Skin of body (tissue), 3 donors: ENCODE measurements at places on chromosomes 2 and 18.
A peak's percentile ranks its signal among the peaks of the same experiment; 100 is the strongest.

- DNase-seq, result no peak
Observed at GRCh38 chr2:167767830-167768229, 479.6 kb downstream of the STK39 start.

- no peak for DNase-seq
Observed at GRCh38 chr2:168167511-168168263, 79.7 kb downstream of the STK39 start.

- DNase-seq, result no peak
Observed at GRCh38 chr2:61774351-61774750, 79.5 kb downstream of the FAM161A start.

- DNase-seq, result no peak
Observed at GRCh38 chr2:227031379-227031778, 132.6 kb downstream of the COL4A4 start.

DNA sequence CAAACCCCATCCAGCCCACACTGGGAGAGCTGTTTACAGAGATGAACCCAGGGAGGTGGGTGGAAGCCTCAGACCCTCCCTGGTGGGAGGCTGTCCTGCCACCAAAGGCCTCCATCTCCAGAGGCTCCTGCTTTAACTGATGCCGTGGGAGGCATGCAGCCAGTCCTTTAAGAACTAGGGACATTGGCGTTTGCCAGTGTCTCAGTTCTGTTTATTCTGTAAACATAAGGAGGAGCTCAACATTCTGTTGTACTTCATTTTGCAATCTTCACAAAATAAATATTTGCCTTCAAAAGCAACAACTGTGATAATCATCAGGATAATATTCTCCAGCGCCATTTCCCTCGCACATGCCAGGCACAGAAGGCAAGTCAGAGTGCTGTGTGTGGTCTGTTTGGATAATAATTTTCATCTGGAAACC is 6.8 kb downstream of the EDAR start:
- no peak for DNase-seq

DNA sequence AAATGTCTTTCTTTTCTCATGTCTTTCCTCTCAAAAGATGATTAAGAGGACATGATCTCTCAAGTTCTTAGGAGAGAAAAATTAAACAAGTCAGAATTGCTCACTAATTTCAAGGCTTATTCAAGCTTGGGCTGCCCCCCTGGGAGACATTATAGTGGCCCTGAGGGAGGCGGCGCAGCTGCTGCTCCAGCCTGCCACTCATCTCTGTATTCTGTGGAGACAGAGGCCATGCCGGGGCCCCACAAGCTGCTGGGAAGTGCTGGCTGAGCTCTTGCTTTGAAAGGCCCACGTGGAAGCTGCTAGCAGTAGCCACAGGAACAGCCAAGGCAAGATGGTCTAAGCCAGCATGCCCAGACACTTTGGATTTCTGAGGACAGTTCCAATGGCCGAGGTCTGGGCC is 267.4 kb downstream of the LNPK start:
- no peak for DNase-seq

GRCh38 chr2:221106241-221106640 is 465.9 kb downstream of the EPHA4 start:
- no peak for DNase-seq

GRCh38 chr2:23484275-23484674 is 99.3 kb downstream of the KLHL29 start:
- no peak for DNase-seq

DNA sequence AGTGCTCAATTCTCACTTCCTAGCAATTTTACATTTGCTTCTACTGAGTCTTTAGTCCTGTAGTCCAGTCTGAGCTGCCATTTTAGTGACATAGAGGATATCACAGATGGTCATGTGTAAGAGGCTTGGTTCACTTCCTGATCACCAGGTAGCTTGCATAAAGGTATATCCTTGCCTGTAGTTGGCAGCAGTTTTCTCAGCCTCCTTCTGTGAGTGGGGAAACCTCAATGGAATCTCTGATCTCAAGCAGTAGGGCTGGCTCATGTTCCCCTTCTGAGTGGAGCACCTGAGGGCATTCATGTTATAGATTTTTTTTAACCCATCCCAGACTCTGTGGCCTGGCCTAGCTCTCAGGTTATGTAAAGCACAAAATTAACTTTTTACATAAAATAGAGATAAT is 278.4 kb downstream of the RDH14 start:
- DNase-seq, result no peak

DNA sequence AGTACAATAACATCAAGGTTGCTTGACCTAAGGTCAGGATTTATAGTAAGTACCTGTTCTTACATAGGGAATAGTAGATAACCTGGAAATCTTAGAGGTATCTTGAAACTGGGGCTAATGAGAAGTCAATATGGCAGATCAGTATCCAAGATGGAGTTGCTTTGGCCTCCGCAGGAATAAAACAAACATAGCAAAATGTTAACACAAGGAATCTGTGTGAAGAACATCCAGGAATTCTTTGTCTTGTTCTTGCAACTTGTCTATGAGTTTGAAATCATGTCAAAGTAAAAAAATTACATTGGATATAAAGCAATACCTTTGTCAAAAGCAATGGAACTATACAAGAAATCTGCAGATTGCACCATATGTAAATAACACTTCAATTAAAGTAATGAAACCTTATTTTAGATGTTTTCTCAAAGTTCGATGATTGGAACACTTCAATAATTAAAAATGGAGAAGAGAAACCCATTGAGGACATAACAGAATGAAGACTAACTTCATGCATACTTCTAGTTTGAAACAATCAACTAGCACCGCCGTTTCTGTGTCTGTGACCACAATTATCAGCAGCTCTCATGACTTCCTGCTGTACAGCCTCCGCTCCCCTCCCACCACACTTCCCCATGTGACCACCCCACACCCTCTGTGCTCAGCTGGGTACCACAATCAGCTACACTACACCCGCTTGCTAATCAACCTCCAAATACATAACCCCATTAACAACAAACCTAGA is 27.6 kb downstream of the C2orf76 start:
- no peak for DNase-seq

GRCh38 chr2:127641846-127642507 is 4.0 kb upstream of the GPR17 start:
- DNase-seq, result no peak

GRCh38 chr2:175218551-175218950 is 37.0 kb upstream of the ATP5MC3 start:
- DNase-seq, result no peak

DNA sequence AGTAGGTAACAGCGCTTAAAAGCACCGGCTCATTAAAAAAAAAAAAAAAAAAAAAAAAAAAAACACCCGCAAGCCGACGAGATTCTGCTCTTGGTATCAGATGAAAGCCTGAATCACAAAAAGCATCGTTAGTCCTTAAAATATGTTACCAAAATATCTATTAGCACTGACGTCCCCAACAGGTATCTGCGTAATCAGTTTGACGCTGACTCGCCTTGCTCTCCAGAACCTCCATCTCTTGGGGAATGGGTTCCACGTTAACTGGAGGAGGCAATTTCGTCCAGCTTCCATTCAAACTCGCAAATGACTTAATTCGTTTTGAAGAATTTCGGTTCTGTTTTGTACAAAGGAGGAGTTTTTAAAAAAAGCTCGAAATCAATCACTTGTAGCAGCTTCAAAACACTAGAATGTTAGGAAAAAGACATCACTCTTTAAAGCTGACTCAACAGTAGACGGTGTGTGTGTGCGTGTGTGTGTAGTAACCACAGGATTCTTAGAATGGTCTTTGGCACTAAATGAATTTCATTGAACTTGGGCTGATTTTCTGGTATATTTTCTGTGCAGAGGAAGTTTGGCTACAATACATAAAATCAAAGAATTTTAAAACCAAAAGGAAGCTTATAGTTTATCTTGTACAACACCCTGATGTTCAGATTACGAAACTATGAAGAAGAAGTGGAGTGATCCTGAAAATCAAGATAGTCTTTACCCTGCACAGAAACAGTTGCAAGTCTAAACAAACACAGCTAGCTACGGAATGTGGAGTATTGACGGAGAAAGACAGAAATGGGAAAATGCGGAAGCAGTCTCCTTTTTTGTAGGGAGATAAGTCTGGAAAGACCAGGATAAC is 1.1 kb upstream of the PGAP1 start:
- peak; percentile 69 for DNase-seq
